Panc1 (cell line): ENCODE measurements at places on chromosomes 7 and 10.

DNA sequence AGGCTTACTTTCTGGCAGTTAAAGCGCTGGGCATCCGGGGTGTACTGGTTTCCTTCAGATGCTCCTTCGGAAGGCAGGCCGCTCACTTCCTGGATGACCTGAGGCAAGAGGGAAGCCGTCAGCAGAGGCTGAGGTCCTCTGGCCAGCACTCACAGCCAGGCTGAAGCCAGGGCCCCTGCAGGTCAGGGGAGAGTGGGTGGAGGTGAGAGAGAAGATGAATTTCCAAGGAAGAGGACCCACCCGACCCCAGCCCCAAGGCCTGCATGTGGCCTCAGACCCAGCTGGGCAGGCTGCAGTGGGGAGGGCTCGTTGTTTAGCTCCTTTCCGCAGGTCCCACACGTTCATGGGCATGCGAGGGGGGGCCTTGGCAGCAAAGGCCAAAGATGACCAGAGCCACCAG is 71.3 kb downstream of the VWA2 start:
- peak overlapping the region; percentile 74 for H3K27ac ChIP-seq
- DNase-seq, result no peak
- no peak overlapping the region for H3K4me3 ChIP-seq

- H3K27me3 ChIP-seq, result no peaks in the 10 kb centered on the region
- no peaks in the 10 kb centered on the region for H3K4me1 ChIP-seq
- no peak overlapping the region for H3K27ac ChIP-seq
- H3K36me3 ChIP-seq, result no peaks in the 10 kb centered on the region
- H3K4me3 ChIP-seq, result no peak overlapping the region
These were observed 184.6 kb downstream of the SEC23IP start for GRCh38 chr10:120076996-120077706.

- no peaks in the 10 kb centered on the region for H3K4me1 ChIP-seq
- no peaks in the 10 kb centered on the region for H3K36me3 ChIP-seq
- H3K27ac ChIP-seq, result no peak overlapping the region
- no peak overlapping the region for H3K4me3 ChIP-seq
- H3K27me3 ChIP-seq, result no peaks in the 10 kb centered on the region
These were observed 141.4 kb downstream of the BUB3 start for GRCh38 chr10:123295644-123296043.

DNA sequence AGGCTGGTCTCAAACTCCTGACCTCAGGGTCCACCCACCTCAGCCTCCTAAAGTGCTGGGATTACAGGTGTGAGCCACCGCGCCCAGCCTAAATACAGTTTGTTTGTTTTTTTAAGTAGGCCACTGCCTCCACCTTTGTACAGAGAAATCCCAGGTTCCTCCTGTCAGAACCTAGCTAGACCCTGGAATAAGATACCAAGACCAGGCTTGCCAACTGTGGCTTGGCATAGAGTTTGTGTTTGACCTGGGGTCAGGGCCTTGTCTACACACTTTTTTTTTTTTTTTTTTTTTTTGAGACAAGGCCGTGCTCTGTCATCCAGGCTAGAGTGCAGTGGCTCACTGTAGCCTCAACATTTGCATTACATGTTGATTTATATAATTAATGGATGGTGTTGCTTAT is 34.3 kb upstream of the DNAH11 start:
- no peak for DNase-seq
- no peaks in the 10 kb centered on the region for H3K4me1 ChIP-seq
- H3K27me3 ChIP-seq, result no peaks in the 10 kb centered on the region
- no peak overlapping the region for H3K27ac ChIP-seq

DNA sequence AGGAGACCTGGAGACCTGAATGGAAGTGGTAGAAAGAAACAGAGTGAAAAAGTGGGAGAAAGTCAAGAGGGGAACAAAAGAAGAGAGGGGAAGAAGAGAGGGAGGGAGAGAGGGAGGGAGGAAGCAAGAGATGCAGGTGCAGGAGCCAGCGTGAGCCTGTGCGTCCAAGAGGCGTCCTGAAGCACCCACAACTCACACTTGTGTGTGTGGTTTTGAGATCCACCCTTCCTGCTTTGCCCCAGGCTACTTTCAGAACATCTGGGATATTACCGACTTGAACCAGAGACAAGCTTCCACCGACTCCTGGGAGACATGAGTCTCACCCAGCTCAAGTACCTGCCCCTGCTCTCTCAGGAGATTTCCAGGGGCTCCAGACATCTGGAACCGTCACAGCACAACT is 9.8 kb downstream of the AFAP1L2 start:
- H3K4me3 ChIP-seq, result no peak overlapping the region
- no peak for DNase-seq
- H3K36me3 ChIP-seq, result no peaks in the 10 kb centered on the region
- peaks cover 95% of the 10 kb centered on the region for H3K4me1 ChIP-seq
- no peaks in the 10 kb centered on the region for H3K27me3 ChIP-seq
- H3K27ac ChIP-seq, result peak overlapping the region; percentile 58

DNA sequence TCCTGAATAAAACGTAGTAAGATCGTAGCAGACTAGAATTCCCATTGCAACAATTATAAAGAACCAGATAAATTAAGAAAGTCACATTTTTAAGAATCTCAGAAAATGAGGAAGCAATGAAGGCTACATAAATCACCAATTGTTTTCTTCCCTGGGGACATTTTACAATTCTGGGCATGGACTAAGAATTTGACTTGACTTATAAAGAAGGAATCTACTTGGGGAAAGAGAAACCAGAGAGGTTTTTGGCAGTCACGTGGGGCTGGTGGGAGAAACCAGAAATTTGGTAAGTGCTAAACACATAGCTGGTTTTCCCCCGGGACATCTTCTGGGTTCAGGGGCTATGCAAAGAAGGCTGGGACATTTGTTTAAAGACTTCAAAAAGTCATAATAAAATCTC is 109.8 kb upstream of the IL6 start:
- no peaks in the 10 kb centered on the region for H3K36me3 ChIP-seq
- no peak overlapping the region for H3K27ac ChIP-seq
- H3K27me3 ChIP-seq, result no peaks in the 10 kb centered on the region
- no peak overlapping the region for H3K4me3 ChIP-seq

DNA sequence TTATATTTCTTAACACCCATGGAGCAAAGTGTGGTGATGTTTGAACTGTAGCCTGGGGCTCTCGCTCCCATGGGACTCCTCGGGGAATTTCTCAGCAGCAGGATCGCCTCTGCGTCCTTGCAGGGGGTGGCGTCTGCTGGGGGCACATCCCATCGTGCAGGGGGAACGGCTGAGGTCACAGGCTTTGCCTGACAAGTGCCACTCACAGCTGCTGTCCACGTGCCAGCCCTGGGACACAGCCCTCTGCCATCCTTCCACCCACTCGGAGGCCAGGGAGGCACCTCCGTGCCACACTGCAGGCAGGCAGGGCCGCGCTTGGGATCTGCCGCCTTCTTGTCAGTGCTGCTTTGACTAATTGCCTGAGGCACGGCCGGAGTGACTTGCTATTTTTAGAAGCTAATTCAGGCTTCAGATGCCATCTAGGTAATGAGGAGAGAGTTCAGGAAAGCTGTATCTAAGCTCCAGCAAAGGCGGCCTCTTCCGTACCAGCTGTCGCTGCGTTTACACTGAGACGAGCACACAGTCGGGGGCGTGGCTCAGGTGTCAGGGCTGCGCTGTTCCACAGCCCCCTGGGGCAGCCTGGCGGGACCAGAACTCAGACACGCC is 45.7 kb downstream of the PITRM1 start:
- H3K4me1 ChIP-seq, result no peaks in the 10 kb centered on the region
- no peak overlapping the region for H3K27ac ChIP-seq
- H3K27me3 ChIP-seq, result no peaks in the 10 kb centered on the region
- H3K4me3 ChIP-seq, result no peak overlapping the region
- no peak for DNase-seq

DNA sequence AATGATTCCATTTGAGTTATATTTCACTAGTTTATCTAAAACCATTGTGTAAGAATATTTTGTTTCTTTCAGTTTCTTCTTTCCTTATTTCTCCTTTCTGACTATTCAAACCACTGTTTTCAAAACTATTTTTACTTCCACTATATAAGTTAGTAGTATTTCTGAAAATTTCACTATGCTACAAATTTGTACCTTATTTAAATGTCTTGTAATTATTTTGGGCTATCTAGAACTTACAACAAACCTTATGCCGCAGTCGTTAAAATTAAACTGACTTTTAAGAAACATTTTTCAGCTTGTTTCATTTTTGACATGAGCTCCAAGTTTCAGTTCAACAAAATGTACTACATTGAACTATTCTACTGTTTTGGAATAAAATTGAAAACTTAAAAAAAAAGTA is 1.8 kb downstream of the TFEC start:
- no peaks in the 10 kb centered on the region for H3K36me3 ChIP-seq
- H3K4me3 ChIP-seq, result no peak overlapping the region
- H3K4me1 ChIP-seq, result no peaks in the 10 kb centered on the region
- H3K27ac ChIP-seq, result no peak overlapping the region
- H3K27me3 ChIP-seq, result no peaks in the 10 kb centered on the region; the same call in 1 of the 2 replicates
- DNase-seq, result no peak

GRCh38 chr7:129073738-129074137 is 18.8 kb upstream of the TNPO3 start:
- DNase-seq, result no peak
- no peak overlapping the region for H3K27ac ChIP-seq
- no peaks in the 10 kb centered on the region for H3K4me1 ChIP-seq
- no peaks in the 10 kb centered on the region for H3K36me3 ChIP-seq
- H3K4me3 ChIP-seq, result no peak overlapping the region

GRCh38 chr7:17030559-17030958 is 148.8 kb upstream of the AGR3 start:
- no peak overlapping the region for H3K4me3 ChIP-seq
- no peak for DNase-seq
- H3K27ac ChIP-seq, result no peak overlapping the region
- no peaks in the 10 kb centered on the region for H3K4me1 ChIP-seq
- no peaks in the 10 kb centered on the region for H3K27me3 ChIP-seq

- H3K4me1 ChIP-seq, result peaks cover 25% of the 10 kb centered on the region
- H3K27ac ChIP-seq, result no peak overlapping the region; the same call in 1 of the 2 replicates
- H3K36me3 ChIP-seq, result no peaks in the 10 kb centered on the region
- H3K4me3 ChIP-seq, result no peak overlapping the region
These were observed 117.8 kb downstream of the THSD7A start for GRCh38 chr7:11714205-11714604.

- H3K27me3 ChIP-seq, result no peaks in the 10 kb centered on the region
- no peaks in the 10 kb centered on the region for H3K36me3 ChIP-seq
- H3K27ac ChIP-seq, result no peak overlapping the region
- H3K4me3 ChIP-seq, result no peak overlapping the region
These were observed 84.0 kb downstream of the LYZL1 start for GRCh38 chr10:29372920-29373319.

DNA sequence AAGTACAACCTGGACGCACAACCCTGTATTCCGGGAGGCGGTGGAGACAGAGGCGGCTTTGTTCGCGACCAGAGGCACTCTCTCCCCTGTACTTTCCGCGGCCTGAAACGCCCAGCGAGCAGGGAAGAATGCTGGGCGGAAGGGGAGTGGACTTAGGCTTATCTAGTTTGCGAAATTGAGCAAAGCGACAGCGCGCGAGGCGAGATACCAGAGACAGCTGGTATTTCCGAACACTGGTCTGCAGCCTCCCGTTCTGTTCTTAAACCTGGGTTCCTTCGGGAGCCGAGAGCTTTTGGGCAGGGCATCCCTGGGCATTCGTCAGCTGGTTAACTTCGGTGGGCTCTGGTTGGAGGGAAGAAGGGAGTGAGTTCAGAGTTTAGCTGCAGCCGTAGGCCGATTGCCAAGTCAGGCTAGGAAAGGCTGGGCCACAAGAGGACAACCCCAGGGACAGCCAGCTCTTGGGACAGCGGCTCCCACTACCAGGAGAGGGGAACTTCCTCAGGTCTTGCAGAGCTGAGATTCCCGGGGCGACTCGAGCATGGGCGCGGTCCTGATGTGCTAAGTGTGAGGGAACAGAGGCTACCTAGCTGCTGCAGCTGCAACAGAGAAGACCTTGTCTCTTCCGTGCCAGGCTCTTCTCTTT is 3.9 kb downstream of the HMX3 start:
- 0 out of 2 replicates have a peak, but pooled peaks cover 3% of the 10 kb centered on the region for H3K36me3 ChIP-seq
- H3K27me3 ChIP-seq, result no peaks in the 10 kb centered on the region; the same call in 1 of the 2 replicates
- H3K27ac ChIP-seq, result peak overlapping the region; percentile 76
- peaks cover 22% of the 10 kb centered on the region for H3K4me1 ChIP-seq

GRCh38 chr7:25996006-25996408 is 156.0 kb upstream of the NFE2L3 start:
- no peaks in the 10 kb centered on the region for H3K4me1 ChIP-seq
- no peak for DNase-seq
- H3K4me3 ChIP-seq, result no peak overlapping the region
- H3K27ac ChIP-seq, result no peak overlapping the region
- no peaks in the 10 kb centered on the region for H3K36me3 ChIP-seq
- peaks cover 2% of the 10 kb centered on the region; the same call in 1 of the 2 replicates for H3K27me3 ChIP-seq

- no peak overlapping the region for H3K27ac ChIP-seq
- H3K27me3 ChIP-seq, result peaks cover 12% of the 10 kb centered on the region
- H3K4me1 ChIP-seq, result no peaks in the 10 kb centered on the region
These were observed 7.1 kb downstream of the CCDC201 start for GRCh38 chr7:45865594-45866410.

DNA sequence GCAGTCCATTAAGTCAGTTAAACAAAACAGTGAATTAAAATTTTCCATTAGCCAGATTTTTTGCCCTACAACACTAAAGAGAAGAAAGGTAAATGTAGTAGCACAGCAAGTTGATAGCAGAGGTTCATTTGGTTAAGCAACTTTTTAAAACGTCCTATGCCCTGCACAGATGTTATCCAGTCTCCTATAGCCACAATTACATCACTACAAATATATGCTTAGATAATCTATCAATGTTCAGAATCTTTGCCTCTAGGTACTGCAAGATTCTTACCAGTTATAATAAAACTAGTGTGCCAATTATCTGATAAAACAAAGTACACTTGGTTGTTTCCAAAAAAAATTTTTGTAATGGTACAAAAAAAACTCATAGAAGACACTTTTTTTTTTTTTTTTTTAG is 175.5 kb upstream of the MYO3A start:
- H3K27ac ChIP-seq, result no peak overlapping the region
- H3K4me1 ChIP-seq, result no peaks in the 10 kb centered on the region
- H3K36me3 ChIP-seq, result no peaks in the 10 kb centered on the region
- DNase-seq, result no peak

- no peaks in the 10 kb centered on the region for H3K27me3 ChIP-seq
- no peaks in the 10 kb centered on the region for H3K4me1 ChIP-seq
- DNase-seq, result no peak
These were observed 37.6 kb upstream of the MYO3A start for GRCh38 chr10:25896421-25896820.

GRCh38 chr7:94054130-94054529 is 50.0 kb upstream of the BET1 start:
- H3K27me3 ChIP-seq, result no peaks in the 10 kb centered on the region
- no peak overlapping the region for H3K4me3 ChIP-seq
- no peaks in the 10 kb centered on the region for H3K36me3 ChIP-seq

DNA sequence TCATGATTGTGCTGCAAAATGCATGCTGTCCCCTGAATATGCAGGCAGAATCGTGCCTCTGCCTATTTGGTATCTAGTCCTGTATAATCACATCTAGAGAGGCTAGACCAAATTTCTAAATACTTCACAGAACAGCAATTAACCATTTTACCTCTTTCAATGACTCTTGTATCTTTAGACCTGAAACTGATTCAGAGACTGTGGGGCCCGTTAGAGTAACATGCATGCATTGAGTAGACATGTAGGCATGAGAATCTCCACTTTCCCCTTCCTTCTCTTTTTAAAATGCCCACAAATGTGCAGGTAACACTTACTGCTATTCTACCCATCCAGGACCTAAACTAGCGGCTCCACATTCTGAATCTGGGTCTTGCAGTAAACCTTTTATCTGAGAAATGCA is 8.8 kb downstream of the ZNF92 start:
- DNase-seq, result no peak
- no peak overlapping the region for H3K27ac ChIP-seq

GRCh38 chr10:125626671-125627070 is 56.3 kb downstream of the TEX36 start:
- H3K4me1 ChIP-seq, result no peaks in the 10 kb centered on the region
- H3K4me3 ChIP-seq, result no peak overlapping the region
- DNase-seq, result no peak
- H3K27me3 ChIP-seq, result peaks cover 18% of the 10 kb centered on the region
- no peak overlapping the region for H3K27ac ChIP-seq
- no peaks in the 10 kb centered on the region for H3K36me3 ChIP-seq
